ENCODE measurements at places on chromosomes 5 and 9. TPM values are rescaled to one million over a fixed set of nuclear protein-coding genes. Genes with fewer than 3 reads are reported as not detected.

DNA sequence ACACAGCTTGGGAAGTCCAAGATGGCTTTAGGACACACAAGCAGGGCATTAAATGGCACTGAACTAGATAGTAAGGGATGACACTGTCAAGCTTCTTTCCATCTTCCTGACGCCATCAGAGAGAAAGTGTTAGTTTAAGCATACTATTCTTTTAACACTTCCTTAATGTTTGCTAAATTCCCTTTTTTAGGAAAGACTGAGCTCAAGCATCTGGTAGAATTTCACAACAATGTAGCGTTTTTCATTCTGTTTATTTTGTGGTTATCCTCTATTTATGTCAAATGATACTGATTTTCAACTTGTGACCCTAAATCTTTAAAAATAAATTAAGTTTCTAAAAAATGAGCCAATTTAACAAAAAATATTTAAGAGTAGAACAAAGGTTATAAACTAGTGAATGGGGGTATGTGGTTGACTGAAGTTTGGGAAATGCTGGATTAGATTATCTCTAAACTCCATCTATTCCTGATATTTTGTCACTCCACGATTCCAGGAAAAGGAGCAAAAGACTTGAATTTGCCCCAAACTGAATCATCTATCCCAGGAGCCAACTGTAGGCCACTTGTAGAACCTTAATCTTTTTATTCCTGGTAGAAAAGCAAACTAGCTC, 147.4 kb upstream of the KLF9 start:
- no peak for DNase-seq

DNA sequence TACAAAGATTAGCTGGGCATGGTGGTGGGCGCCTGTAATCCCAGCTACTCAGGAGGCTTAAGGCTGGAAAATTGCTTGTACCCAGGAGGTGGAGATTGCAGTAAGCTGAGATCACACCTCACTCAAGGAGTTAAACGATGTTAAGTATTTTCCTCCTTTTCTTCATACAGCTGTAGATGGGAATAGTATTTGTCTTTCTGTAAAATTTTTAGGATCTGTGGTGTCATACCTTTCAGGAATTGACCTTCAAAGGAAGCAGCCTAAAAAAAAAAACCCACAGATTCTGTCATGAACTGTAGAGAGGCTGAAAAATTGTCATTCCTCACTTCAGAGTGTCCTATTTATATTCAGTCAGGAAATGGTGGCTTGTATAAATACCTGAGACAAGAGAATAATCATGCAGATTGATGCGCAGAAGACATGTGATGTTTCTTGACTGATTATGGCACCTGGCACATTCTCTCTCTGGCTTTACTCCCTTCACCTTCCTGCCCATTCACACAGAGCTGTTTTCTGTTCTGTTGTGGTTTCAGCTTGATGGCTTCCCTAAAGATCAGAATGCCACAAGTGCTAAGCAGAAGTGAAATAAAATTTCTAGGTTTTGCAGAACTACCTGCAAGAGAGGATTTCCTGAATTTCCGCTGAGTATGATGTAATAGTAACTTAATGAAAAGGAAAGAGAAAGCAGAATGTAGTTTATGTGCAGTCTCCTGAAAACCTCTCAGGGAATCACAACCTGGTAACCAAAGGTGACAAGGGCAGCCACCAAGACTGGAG, 3.8 kb downstream of the IFNA1 start:
- no peak for DNase-seq

- DNase-seq = no peak
Observed at GRCh38 chr9:109969011-109969410, 189.0 kb downstream of the PALM2AKAP2 start.

- DNase-seq = peak; percentile 71
Observed at GRCh38 chr9:109118808-109119438, 824 bp downstream of the TMEM245 start.

GRCh38 chr5:107272509-107272908, 398.2 kb downstream of the EFNA5 start:
- DNase-seq = no peak

- DNase-seq = no peak
Observed at GRCh38 chr9:28915202-28915930, 1342.1 kb upstream of the C9orf72 start.

DNA sequence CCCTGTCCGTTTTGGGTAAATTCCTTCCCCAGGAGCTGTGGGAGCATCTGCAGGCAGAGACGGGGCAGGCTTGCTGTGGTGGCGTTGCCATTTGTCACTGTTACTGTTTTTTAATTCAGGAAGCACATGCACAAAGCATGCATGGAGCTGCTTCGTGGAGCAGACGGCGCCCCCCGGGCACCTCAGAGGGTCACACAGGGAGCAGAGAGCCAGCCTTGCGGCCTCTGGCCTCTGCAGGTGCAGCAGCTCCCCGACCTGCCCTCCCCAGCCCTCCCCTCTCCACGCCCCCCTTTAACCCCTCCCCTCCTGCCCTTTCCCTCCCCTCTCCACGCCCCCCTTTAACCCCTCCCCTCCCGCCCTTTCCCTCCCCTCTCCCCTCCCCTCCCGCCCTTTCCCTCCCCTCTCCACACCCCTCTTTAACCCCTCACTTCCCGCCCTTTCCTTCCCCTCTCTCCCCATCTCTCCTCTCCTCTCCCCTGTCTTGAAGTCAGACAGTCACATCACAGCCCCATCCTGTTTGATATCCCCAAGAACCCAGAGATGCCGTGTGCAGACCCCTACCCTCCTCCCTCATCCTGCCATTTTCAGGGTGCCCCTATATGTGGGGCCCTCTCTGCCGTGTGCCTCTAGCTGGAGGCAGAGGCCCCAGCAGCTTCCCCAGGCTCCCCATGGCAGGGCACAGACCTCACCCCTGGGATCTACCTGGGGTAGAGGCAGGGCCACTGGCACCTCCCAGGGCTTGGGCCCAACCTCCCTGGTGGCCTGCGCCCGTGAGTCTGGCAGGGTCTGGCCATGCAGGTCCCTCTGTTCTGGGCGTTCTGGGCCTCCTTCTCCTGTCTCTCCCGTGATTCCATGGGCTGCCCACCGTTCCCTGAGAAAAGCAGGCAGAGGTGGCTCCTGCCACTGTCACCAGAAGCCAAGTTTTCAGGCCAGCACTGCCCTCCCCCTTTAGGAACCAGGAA, 29.6 kb upstream of the UBAC1 start:
- DNase-seq = no peak

GRCh38 chr5:135625961-135626360, 47.2 kb upstream of the CXCL14 start:
- no peak for DNase-seq

DNA sequence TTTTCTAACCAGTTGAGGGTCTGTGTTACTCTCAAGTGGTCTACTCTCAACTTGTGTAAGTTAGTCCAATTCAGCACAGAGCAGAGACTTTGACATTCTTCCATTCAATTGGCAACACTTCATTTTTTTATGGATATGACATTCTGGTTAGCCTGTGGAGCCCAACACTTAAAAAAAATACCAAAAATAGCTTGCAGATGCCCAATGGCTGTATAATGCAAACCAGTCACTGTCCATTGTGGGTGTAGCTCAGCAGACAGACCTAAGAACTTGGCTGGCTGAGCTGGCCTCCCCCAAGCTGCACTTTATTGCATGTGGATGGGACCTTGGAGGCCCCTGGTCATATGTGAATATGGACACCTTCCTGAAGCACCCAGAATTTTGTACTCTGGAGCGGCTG, 103.2 kb downstream of the DPYSL3 start:
- no peak for DNase-seq

DNA sequence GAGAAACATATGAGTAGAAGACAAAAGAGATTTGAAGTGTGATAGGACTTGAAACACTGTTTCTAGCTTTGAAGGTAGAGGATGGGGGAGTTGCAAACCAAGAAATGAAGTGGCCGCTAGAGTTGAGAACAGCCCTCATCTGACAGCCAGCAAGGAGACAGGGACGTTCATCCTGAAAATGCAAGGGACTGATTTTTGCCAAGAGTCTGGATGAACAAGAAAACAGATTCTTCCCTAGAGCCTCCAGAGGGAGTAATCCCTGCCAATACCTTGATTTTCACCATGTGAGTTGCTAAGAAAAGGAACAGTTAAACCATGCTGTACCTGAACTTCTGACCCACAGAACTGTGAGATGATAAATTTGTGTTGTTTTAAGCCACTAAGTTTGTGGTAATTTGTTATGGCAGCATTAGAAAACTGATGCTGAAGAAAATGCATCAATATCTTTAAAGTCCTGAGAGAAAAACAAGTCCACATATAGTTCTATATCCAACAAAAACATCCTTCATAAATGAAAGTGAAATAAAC, 154.0 kb upstream of the ADAMTSL1 start:
- DNase-seq = no peak

DNA sequence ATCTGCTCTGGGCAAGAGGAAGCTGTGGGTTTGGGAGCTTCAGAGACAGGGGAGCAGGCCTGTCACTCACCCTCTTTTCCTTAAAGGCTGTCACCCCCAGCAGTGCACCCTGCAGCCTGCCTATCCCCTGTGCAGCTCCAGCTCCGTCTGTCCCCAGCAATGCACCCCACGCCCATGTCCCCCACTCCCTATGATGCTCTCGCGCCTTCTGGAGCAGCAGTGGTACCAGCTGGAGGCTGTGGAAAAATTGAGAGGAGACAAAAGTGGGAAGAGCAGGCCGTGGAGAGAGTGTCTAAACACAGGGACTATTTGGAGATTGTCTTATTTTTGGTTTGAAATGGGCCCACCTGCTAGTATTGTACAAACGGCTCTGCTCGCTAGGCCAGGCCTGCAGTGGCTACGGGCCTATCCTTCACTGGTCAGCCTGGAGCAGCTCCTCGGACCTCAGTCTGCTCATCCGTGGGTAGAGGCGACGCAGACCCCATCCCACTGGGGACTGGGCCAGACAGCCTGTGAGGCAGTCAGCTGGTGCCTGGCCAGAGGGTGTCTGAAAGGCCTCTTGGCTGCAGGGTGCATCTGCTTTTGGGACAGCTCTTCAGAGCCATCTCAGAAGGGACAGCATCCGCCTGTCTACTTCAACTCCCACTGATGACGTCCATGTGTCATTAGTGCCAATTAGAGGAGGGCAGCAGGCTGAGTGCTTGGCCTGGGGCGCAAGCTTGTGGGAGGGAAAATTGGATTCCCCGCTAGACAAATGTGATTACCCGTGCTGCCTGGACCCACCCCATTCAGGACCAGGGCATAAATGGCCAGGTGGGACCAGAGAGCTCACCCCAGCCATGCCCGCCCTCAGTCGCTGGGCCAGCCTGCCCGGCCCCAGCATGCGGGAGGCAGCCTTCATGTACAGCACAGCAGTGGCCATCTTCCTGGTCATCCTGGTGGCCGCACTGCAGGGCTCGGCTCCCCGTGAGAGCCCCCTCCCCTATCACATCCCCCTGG, at the start of gene DBH:
TSS of gene DBH (plus strand) at position 831 of the 999 bp plus-strand sequence. CDS start at position 840, 9 bp downstream.
- no peak for DNase-seq

DNA sequence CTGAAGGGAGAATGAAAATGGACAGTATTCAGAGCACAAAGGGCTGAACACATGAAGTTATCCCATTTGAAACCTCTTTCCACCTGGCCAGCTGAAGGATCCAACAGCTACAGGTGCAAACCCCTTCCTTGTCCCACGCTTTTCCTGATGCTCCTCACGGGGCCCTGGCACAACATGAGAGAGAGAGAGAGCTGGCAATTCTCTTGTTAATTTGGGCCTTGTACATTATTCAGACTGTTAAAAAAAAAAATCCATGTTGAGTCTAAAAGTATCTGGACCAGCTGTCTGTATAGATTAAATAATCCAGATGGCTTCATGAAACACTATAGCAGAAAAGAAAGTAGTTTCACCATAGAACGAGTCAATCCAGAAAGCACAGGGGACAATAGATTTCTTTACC, 74.1 kb downstream of the HMHB1 start:
- DNase-seq = no peak

GRCh38 chr5:22431406-22431805, 421.7 kb downstream of the CDH12 start:
- no peak for DNase-seq

- no peak for DNase-seq
Observed at GRCh38 chr5:112512901-112513300, 93.8 kb upstream of the EPB41L4A start.

DNA sequence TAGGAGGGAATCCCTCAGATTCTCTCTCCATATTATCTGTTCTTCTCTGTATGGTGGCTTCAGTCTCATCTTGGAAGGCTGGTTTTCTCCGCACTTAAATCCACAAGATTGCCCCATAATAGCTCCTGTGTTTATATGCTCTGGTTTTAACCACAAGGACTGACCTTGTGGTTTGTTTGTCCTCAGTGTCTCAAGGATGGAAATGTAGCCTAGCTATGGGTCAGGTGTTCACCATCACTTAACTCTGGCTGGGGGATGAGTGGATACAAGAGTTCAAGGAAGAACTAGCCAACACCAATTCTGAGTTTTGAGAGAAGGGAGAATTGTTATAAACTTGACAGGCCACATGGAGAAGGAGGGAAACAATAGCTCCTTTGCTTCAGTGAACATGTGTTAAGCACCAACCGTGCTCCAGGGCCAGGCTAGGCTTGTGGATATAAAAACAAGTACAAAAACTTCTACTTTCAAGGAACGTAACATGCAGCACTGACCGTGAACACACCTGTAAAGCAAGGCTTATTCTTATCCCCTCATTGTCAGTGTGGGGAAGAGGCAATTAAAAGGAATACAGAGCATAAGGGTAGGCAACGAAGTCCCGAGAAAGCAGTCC, 75.6 kb upstream of the VLDLR start:
- DNase-seq = no peak

DNA sequence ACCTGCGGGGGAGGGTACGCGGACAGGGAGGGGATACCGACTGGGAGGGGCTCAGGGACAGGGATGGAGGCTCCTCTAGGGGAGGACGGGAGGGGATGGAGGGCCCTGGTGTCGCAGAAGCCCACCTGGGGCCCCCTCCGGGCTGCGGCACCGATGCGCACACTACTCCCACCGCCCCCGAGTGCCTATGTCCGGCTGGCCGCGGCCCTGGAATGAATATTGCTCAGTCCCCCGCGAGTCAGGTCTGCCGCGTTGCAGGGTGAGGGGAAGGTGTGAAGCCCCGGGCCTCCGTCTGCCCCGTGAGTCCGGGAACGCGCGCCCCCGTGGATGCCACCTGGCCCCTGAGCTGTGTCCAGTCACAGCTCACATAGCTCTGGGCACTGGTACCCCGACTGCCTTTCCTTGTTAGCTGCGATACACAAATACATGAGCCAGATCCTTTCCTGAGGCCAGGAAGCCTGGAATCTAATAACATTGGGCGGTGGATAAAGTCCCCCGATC, 44.5 kb upstream of the PRSS3 start:
- no peak for DNase-seq

GRCh38 chr5:149410721-149411432, 31.8 kb upstream of the IL17B start:
- DNase-seq = peak; percentile 84

- no peak for DNase-seq
Observed at GRCh38 chr9:98890256-98890655, 53.5 kb upstream of the COL15A1 start.

Gene LRRC19
- 0.83 TPM for total RNA-seq

Gene TMEM232
- total RNA-seq = 8.7 TPM

Gene MCC
- total RNA-seq = 11.4 TPM

Gene FCN2
- not detected for total RNA-seq

Gene KIF12
- 1.4 TPM for total RNA-seq

Gene PRDM12
- total RNA-seq = not detected

Gene GLRA1
- not detected for total RNA-seq

Gene DRD1
- total RNA-seq = not detected

Gene ADGRV1
- total RNA-seq = 0.66 TPM

Gene AGXT2
- not detected for total RNA-seq
